T-helper 17 cell (primary cell): ENCODE measurements at places on chromosomes 11 and 22.

GRCh38 chr22:21009638-21010425, 5.1 kb upstream of the P2RX6 start:
- DNase-seq, result no peak

- no peak for DNase-seq
Observed at GRCh38 chr11:78576549-78577097, 2.0 kb upstream of the NARS2 start.

GRCh38 chr11:11420899-11421285, 67.8 kb upstream of the CSNK2A3 start:
- DNase-seq, result no peak

DNA sequence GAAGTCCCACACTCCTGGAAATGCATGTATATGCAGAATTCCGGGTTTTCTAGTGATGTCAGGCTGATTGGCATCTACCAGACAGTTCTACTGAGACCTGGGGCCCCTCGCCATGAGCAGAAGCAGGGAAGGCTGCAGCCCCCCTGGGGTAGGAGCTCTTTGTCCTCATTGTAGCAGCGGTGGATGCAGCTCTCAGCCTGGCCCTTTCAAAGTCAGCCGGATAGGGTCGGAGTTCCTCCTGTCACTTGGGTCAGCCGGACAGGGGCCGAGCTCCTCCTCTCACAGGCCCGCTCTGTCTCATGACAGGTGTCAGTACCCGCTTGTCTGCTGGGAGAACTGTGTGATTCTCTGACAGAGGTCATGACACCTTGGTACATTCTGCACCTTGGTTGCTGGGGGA, 30.0 kb downstream of the MRGPRD start:
- DNase-seq, result no peak

DNA sequence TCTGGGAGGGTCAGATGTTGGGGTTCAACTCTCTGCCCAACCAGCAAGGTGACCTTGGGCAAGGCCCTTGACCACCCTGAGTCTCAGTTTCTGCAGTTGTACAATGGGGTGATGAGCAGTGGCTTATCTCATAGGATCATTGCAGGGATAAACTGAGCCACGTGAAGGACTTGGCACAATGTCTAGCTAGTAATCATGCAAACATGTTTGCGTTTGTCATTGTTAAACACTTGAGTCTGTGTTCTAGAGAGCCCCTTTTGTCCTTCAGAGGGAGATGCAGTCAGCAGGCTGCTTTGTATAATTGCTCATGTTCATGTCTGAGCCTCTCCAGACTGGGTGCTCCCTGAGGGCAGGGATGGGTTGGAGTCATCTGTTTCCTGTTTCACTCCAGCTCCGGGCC, 15.8 kb downstream of the CD82 start:
- DNase-seq, result no peak

- DNase-seq, result no peak
Observed at GRCh38 chr11:63592975-63593395, 21.2 kb downstream of the PLAAT3 start.

DNA sequence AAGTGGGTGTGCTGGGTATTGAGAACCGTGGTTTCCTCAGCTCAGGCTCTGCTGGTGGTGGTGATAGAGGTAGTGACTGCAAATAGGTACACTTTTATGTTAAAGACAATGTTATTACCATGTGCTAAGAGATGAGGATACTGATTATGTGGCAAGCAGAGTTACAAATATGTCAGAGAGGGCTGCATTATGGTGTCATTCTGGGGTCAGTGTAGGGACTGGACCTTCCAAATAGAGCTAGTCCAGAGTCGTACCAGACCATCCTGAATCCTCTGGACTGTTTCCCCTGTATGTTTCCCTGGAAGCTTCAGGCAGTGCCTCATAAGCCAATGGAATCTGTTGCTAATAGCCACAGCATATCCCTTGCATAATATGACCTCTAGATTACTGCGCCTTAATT, at the start of gene DNAJB7:
DNAJB7 (minus strand) TSS at position 101 of the 400 bp plus-strand sequence. CDS start 119 bp downstream, outside the sequence.
- no peak for DNase-seq

- no peak for DNase-seq
Observed at GRCh38 chr22:27714068-27714467, 87.5 kb downstream of the MN1 start.

DNA sequence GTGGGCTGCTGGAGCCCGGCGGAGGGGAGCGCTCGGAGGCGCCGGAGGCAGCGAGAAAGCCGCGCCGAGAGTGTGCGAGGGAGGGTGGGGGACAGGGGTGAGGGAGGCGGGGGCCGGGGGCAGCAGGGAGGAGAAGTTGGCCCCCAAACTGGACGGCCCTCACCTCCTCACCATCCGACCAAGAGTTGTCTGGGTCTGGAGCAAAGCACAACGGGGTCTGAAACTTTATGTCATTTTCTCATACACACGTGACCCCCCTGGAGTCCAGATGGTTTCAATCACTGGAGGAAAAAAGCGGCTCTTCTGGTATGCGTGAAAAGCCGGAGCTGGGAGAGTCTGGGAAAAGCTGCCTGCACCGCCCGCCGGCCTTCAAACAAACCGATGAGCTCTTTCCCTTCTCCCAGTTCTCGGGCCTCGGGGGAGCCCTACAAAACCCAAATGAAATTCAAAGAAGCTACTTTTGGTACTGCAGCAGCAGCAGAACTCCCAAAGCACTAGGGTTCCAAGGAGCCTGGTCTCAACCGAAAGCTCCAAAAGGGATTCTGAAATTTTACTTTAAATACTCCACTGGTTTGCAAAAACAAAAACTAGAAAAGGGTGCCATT, 39.7 kb upstream of the AKIP1 start:
- DNase-seq, result no peak

DNA sequence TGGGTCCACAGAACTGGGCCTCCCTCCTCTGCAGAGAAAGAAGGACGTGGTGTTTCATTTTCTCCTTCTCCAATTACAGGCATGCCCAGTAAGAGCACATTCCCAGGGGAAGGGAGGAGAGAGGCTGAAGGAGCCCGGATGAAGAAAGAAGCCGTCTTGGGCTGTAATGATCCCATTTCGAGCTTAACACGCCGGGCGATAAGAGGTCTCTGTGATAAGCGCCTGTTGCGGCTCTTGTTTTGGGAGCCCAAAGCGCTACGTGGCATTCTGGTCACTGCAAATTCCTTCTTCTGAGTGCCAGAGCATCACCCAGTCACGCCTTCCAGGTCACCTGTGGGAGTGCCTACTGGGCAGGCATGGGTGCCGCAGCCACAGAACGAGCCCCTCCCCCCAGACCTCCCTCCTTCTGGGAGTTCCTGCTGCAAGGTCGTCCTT, 57.5 kb downstream of the ANO1 start:
- no peak for DNase-seq

- no peak for DNase-seq
Observed at GRCh38 chr11:93622043-93622442, 39.4 kb upstream of the CEP295 start.

- DNase-seq, result no peak
Observed at GRCh38 chr11:62879235-62879978, 1.3 kb upstream of the SLC3A2 start.

DNA sequence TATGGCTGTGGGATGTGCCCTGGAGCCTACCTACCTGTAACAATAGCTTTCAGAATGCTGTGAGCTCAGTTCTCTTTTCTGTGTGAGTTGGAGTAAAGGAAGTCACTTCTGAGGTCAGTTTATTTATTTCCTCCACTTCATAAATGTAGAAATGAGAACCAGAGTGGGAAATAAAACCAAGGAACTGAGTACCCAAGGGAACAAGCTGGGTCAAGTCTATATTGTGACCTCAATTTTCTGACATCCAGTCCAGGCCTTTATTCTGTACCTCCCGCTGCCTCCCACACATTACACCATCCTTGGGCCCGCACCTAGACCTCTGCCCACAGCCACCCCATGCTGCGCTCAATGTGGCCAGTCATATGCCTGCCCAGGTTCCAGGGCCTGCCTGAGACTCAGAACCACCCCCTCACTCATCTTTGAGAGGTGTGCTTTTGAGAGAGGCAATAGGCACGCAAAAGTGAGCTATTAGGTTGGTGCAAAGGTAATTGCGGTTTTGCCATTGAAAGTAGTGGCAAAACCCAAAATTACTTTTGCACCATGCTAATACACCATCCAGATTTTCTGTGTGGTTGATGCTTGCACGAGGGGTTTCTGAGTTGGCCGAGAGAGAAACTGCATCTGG, 9.8 kb downstream of the MS4A6E start:
- DNase-seq, result no peak

- no peak for DNase-seq
Observed at GRCh38 chr11:60130496-60130895, 42.0 kb downstream of the MS4A2 start.

- no peak for DNase-seq
Observed at GRCh38 chr22:28989912-28990311, 71.7 kb downstream of the C22orf31 start.
